ENCODE measurements at places on chromosomes 12 and 14. TPM values are rescaled to one million over a fixed set of nuclear protein-coding genes. Genes with fewer than 3 reads are reported as not detected.

GPR132 gene
- 24.9 TPM for total RNA-seq

MORN3 gene
- 2.9 TPM for total RNA-seq

- no peak for DNase-seq
These were observed 27.0 kb upstream of the HIF1A start for GRCh38 chr14:61668282-61668681.

- DNase-seq, result no peak
These were observed 24.2 kb upstream of the STXBP6 start for GRCh38 chr14:25074099-25074685.

DNA sequence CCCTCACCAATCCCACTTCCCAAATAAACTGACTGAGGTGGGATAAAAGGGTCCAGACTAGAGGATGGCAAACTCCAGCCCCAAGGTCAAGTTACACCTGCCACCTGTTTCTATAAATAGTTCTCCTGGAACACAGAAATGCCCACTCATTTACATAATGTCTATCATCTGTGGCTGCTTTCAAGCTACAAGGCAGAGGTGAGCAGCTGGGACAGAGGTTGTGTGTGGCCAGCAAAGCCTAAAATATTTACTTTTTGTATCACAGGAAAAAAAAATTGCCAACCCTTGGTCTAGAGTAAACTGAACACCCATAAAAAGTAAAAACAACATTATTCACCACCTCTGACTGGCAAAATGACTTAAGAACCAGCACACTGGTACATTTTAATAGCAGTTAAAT lies 269.4 kb downstream of the RGS6 start:
- no peak for DNase-seq

Measured in activated naive CD4-positive, alpha-beta T cell treated with anti-CD3 and anti-CD28 coated beads, Interleukin-2, amount 50 U/mL, for 72 hours (primary cell).